Naive thymus-derived CD8-positive, alpha-beta T cell (primary cell): ENCODE measurements at places on chromosomes 2 and 18. TPM values are rescaled to one million over a fixed set of nuclear protein-coding genes. Genes with fewer than 3 reads are reported as not detected.

The SEMA4C gene
- total RNA-seq, result 38.6 TPM

The EMILIN2 gene
- total RNA-seq, result 4.6 TPM

The TRIM54 gene
- not detected for total RNA-seq

The AQP12B gene
- not detected for total RNA-seq

The CD302 gene
- total RNA-seq, result 1.8 TPM

GRCh38 chr2:101193033-101193626 lies 41.9 kb upstream of the TBC1D8 start:
- no peak for DNase-seq

GRCh38 chr2:217849154-217849975 lies 153.4 kb downstream of the TNS1 start:
- DNase-seq, result no peak

DNA sequence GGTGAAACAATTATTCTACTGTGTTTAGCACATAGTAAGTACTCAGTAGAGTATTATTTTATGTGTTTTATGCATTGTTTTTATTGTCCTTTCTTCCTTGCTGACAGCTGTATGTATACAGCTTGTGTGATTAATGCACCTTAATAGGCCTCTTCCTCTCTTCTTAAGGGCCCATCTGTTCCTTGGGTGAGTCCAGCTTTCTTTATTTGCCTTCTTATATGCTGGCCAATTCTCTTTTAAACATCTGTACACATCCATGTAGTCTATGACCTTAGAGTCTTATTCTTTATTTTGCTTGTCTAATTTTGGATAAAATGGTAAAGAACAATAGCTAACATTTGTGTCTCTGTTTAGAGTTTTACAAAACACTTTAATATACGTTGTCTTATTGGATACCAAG lies 333.7 kb upstream of the MEIS1 start:
- no peak for DNase-seq

GRCh38 chr2:40915651-40916050 lies 463.8 kb upstream of the SLC8A1 start:
- no peak for DNase-seq

DNA sequence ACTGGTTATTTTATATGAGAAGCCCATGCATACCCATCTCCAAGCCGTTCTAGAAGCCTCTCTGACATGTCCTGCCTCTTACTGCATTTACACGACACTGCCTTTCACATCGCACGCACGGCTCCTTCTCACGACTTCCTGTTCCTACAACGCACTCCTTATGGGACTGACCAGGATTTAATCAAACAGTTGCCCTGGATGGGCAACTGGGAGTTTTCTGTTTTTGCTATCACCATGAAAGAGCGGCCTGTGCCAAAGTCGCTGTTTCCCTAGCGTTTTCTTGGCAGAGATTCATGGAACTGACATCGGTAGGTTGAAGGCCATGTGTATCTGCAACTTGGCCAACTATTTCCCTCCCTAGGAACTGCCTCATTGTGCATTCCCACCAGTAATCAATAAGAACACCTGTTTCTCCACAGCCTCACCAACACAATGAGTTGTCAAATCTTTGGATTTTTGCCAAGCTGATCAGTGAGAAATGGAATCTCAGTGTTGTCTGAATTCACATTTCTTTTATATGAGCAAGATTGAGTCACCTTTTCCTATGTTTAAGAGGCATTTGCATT lies 97.2 kb upstream of the OTOS start:
- DNase-seq, result no peak

DNA sequence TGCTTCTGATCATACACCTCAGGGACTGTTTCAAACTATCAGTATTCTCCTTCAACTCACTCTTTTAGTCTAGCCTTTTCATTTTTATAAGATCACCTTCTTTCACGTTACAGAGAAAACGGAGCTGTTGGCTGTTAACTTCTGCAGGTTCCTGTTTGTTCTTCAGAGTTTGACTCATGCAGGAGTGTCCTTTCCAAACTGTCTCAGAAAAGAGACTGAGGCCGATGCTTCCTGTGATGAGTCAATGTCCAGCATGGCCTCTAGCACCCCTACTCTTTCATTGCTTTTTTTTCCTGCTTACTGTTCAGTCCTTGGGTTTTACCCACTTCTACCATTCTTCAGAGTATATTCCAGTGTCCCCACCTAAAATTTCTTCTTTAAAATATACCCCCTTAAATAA lies 240.8 kb upstream of the RGPD4 start:
- DNase-seq, result no peak

GRCh38 chr2:73494031-73494430 lies 108.4 kb downstream of the ALMS1 start:
- DNase-seq, result no peak

DNA sequence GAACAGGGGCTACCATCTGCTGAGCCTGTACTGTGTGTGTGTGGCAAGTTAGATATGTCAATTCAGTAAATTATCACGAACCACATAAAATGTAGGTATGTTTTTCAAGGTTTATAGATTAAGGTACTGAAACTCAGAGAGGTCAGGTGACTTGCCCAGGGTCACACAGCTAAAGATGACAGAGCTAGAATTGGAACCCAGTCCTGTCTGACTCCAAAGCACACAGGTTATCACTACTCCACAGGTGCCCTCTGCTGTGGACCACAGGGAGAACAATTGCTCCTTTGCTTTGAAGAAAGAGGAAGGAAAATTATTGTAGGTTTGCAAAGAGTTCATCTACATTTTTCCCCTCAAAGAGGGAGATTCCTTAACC lies 229.7 kb upstream of the AGAP1 start:
- DNase-seq, result no peak

DNA sequence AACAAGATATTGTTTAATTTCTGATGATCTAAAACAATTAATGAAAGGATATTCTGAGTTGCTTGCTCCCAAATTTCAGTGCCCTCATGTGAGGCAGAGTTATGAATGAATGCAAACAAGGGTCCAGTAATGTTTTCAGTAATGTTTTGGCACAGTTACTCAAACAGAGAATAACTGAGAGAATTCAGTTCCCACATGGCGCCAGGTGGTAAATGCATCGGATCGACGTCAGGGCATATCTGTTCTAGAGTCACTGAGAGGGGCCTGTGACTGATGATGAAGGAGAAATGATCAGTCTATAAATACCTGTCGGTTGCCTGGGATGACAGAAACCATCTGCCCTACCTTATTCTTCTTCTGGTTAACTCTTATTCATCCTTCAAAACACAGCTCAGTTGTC lies 81.4 kb downstream of the KCNS3 start:
- no peak for DNase-seq
